ENCODE measurements at places on chromosomes 3 and 15. TPM values are rescaled to one million over a fixed set of nuclear protein-coding genes. Genes with fewer than 3 reads are reported as not detected.

DNA sequence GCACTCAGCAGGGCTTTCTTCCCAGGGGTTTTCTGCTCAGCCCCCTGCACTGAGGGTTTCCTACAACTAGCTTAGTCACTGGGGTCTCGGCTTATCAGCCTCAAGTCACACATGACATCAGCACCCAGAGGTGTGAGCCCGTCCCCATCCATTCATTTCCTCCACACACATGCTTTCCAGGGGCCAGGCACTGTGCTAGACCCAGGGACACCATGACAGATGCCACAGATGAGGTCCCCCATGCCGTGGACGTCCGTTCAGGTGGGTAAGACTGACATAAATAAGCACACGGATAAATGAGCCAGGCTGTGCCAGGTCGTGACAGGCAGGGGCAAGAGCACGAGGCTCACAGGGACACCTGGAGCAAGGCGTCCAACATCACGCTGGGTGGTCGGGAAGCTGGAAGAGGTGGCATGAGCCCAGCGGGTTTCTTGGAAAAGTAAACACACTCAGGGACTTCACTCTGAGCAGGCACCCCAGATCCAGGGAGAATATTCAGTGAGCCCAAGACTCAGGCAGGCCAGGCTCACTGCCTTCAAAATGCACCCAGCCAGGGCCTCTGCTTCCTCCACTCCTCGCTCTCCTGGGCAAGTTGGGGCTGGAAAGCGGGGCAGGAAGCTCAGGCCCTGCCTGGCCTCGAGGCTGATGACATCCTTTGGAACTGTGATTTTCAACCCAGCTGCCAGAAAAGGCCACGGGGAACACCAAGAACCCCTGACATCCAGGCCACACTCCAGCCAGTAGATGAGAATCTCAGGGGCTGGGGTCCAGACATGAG is 139.3 kb downstream of the CHSY1 start:
- no peak for DNase-seq

- DNase-seq = no peak
These were observed 35.2 kb downstream of the HMCES start for GRCh38 chr3:129313665-129314385.

- DNase-seq = no peak
These were observed 953.1 kb upstream of the NR2F2 start for GRCh38 chr15:95377258-95377852.

GRCh38 chr3:173739726-173740125 is 342.2 kb downstream of the NLGN1 start:
- no peak for DNase-seq

DNA sequence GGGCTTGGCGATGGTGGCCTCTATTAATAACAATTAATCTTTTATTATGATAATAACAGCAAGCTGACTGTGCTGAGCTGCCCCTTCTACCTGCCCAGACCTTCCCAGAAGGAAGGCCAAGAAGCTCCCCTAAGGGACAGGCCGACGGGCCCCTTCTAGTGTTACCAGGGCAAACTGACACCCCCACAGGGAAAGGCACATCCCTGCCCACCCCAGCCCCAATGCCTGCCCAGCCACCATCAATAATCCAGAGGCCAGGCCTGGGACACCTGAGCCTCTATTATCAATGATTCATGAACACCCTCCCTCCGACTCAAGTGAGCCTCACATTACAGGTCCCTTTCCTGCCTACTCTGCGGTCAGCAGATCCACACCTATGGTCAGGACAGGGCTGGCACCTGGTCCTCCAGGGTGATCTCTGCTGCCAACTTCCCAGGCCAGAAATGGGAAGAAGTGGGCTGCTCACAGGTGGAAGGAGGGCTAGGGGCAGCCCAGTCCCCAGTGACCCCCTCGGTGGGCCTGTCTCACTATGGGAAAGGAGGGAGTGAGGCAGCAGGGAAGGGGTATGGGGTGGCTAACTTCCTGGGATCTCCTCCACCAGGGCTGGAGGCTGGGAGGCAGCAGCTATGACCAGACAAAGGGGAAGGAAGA is 1.8 kb downstream of the TWF2 start:
- no peak for DNase-seq

- no peak for DNase-seq
These were observed 855.3 kb downstream of the MCTP2 start for GRCh38 chr15:95086531-95087252.

DNA sequence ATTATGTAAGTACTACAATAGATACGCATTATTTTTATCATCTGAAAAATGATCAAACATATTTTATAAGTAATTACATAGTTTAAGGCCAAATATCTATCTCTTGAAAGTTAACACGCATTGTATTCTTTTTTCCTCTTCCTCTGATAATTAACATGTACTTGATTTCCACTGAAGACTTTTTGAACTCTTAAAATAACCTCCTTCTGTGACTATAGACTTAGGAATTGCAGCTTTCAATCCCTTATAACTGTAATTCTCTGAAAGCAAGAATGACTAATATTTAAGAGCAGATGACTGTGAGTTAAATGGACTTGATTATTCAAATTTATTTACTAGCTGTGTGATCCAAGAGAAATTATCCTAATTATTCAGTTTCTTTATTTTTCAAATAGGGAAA is 730.6 kb upstream of the NECTIN3 start:
- DNase-seq = no peak

DNA sequence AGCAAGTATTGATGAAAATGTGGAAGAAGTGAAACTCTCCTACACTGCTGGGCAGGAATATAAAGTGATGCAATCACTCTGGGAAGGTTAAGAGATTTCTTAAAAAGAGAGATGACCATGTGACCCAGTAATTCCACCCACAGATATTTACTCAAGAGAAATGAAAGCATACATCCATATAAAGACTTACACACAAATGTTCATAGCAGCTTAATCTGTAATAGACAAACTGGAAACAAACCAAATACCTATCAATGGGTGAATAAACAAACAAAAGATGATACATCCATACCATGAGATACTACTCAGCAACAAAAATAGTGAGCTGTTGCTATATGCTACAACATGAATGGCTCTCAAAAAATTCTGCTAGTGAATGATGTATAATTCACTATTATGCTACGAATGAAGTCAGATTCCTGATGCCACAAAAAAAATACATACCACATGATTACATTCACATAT is 463.3 kb downstream of the MAGI1 start:
- DNase-seq = no peak

Gene ANAPC13
- 31.8 TPM for total RNA-seq

Data from activated naive CD4-positive, alpha-beta T cell treated with anti-CD3 and anti-CD28 coated beads, Interleukin-2, amount 50 U/mL, for 72 hours (primary cell).